ENCODE measurements at places on chromosomes 16 and 17.

- DNase-seq, result no peak
Measured at GRCh38 chr17:57004944-57005579, 27.1 kb downstream of the SCPEP1 start.

DNA sequence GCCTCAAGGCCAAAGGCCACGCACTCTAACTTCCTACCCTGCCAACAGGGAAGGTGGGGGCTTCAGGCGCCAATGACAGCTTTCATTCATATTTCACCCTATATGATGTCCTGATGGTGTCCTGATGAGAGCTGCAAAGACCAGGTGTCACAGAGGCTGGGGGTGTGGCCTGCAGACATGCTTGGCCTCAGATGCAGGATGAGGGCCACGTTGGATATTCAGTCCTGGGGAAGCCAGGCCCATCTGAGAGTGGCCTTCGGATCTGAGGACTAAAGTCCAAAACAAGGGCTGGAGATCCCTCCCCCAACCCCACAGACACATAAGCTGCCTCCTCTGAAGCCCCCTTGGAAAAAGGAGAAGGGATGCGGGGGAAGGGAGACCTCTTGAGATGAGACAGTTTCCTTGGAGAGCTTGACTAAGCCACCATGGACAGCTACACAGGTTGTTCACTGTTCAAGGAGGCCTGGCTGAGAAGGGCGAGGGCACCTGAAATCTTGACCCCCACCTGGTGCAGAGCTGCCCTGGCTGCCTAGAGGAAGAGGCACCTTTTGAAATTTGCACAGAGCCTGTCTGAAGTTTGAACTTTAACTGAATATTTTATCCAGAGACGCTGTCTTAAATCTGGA is 24.3 kb upstream of the GSG1L start:
- no peak for DNase-seq

DNA sequence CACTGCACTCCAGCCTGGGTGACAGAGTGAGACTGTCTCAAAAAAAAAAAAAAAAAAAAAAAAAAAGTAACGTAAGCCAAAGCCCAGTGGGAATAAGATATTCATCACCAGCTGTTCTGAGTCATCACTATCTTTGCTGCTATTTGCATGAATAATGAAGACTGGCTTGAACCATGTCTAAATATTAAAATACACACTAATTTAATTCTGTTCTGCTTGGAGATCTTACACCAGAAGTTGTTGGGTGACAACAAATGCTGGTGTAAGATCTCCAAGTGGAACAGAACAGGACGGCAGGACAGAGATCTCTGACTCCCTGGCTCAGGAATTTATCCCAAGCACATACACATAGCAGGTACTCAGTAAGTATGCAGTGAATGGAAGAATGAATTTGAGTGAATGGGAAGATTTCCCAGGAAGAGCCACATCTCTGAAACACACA is 19.6 kb downstream of the DNAH17 start:
- DNase-seq, result no peak

- no peak for DNase-seq
Measured at GRCh38 chr16:30986129-30986991, 1.4 kb downstream of the HSD3B7 start.

DNA sequence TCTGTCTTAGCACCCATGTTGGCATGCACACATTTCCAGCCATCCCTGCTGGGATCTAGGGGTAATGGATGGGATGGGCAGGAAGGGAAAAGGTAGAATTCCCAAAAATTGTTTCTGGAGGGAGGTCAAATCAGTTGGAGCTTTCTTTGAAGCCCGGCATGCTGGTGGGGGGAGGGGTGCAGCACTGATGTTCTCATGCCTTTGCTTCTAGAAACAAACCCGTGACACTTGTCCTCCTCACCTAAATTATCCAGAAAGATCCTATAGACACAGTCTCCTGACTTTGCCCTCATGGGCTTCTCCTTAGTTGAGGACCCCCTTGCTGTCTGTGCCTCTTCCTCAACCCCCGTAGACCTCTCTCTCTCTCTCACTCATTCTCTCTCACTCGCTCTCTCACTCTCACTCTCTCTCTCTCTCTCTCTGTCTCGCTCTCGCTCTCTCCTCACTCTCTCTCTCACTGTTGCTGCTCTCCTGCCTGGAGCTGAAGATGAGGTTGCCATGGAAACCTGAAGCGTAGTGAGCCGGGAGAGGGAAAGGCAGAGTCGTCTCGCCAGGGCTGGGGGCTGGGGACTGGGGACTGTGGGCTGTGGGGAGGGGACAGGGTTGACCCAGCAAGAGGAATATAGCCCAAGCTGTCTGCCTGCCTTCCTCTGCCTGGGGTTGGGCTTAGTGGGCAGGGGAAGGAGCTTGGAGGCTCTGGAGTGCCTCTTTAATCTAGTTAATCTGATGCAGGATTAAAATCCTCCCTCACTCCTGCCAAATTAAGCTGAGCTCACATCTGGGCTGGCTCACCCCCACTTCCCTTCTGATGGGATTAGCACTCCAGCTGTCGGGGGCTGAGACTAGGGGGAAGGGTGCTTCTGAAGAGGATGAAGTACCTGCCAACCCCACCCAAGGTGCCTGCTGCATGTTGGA is 16.1 kb downstream of the LASP1 start:
- peak; percentile 96 for DNase-seq

GRCh38 chr17:57594767-57595166 is 150.3 kb downstream of the CCDC182 start:
- no peak for DNase-seq

GRCh38 chr17:58317421-58318064 is 11.1 kb downstream of the TSPOAP1 start:
- peak; percentile 50 for DNase-seq

GRCh38 chr17:29753845-29754439 is 131.2 kb upstream of the CORO6 start:
- DNase-seq, result no peak

DNA sequence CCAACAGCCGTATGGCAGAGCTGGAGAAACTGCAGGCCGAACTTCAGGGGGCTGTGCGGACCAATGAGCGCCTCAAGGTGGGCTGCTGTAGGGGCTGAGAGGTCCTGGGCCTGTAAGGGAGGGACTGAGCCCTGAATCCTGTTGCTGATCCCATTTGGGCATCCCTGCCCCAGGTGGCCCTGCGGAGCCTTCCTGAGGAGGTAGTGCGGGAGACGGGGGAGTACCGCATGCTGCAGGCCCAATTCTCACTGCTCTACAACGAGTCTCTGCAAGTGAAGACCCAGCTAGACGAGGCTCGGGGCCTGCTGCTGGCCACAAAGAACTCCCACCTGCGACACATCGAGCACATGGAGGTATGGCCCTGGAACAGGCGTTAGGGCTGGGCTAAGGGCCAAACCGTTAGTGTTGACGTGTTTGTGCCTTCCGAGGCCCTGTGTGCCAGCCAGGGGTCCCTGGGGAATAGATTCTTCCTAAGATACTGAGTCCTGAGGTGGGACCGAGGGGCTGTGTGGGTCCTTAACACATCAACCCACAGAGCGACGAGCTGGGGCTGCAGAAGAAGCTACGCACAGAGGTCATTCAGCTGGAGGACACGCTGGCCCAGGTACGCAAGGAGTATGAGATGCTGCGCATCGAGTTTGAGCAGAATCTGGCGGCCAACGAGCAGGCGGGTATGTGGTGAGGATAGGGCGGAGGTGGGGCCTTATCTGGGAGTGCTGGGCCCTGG is 4.2 kb downstream of the RNF40 start:
- DNase-seq, result no peak

DNA sequence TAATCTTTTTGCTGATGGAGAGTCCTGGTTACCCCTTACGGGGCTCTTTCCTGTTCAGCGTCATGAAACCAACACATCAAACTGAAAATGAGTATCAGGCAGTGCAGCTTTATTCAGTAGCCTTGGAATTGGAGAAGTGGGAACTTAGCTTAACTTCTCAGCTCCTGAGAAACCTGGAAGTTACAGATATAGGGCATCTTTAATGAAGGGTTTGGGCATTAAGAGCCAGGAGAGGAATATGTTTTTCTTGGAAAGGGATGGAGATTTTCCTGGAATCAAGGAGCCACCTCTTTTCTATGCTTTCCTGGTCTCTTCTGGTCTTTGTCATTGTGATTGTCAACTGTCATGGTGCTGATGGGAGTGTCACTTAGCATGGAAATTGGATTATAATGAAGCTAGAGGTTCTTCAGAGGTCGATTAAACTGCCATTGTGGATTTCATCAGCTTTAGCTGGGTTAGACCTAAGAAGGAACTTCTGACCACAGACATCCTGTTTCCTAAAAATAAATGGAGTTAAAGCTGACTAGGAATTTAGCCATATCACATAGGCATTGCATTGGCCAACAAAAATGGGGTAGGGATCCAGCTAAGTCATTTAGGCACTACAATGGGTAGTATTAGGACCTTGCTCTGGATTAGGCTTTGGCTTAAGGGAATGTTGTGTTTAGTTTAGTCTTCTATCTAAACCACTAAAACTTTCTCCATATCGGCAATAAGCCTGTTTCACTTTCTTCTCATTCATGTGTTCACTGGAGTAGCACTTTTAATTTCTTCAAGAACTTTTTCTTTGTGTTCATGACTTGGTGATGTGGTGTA is 186.4 kb downstream of the BCAS3 start:
- no peak for DNase-seq

DNA sequence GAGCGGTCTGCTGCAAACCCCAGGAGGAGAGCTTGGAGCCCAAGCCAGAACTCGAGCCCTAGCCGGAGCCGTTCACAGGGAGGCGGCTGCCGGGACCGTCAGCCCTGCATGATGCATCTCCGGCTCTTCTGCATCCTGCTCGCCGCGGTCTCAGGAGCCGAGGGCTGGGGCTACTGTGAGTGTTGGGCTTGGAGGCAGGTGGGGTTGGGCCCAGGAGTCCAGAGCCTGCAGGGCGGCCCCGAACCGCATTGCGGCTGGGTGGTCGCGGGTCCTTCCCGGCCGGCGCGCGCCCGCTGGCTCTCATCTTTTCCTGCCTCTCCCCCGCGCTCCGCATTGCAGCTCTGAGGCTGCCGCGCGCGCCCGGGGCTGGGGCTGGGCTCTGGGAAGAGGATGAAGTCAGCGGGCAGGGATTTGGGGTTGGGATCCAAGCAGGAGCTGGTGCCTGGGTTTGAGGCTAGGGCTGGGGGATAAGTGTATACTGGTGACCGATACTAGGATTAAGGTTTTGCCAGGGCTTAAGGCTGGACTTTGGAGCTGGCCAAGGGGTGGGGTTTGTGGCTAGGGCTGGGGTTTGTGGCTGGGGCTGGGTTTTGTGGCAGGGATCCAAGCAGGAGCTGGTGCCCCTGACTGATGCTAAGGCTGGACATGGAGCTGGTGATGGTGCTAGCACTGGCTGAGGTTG is 532 bp downstream of the CNTNAP1 start:
- DNase-seq, result peak; percentile 86

Measured in eye (tissue), 1 donor.